ENCODE measurements at places on chromosomes 6 and 20.
A peak's percentile ranks its signal among the peaks of the same experiment; 100 is the strongest.

DNA sequence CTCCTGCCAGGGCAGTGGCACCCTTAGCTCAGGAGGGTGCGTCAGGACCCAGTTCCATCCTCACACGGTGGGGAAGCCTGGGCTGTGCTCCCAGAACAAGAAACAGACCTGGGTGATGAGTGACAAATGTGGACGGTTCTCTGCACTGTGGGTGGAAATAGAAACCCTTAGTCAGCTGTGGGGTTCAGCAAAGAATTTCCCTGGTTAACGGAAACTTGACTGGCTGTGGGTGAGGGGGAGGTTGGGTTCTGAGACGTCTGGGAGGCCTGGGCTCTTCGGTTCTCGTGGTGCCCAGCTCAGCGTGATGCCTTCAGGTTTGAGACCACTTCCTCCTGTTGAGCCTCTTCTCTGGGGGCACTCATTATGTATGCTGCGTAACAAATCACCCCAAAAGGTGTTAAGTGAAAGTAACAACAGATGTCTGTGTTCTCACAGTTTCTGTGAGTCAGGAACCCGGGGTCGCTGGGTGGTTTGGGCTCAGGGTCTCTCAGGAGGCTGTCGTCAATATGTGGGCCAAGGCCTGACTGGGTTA is 53.1 kb upstream of the FAM83D start:
- no peak for DNase-seq

DNA sequence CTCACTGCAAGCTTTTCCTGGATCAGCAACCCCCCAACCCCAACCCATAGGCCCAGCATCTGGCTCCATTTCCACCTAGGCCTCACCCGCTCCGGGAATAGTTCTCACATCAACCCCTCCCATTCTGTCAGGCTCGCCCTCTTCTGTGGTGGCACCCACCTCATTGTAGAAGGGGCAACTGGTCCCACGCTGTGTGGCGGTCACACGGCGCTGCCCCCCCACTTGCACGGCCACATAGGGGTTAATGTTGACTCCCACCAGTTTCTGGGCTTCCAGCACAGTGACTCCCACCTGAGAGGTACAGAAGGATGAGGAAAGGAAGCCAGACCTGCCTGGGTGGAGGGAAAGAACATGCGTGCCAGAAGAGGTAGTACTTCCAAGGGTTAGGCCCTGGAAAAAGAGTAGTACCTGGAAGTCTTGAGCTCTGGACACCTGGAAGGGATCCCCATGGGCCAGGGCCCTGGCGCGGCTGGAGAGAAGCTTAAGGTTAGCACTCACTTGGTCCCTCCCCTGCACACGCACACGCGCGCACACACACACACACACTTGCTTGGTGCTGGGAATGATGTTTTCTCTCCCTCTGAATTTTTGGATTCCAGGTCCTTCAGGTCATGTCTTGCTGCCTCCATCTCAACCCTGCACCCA is 12.7 kb upstream of the SPAG4 start:
- DNase-seq, result no peak

DNA sequence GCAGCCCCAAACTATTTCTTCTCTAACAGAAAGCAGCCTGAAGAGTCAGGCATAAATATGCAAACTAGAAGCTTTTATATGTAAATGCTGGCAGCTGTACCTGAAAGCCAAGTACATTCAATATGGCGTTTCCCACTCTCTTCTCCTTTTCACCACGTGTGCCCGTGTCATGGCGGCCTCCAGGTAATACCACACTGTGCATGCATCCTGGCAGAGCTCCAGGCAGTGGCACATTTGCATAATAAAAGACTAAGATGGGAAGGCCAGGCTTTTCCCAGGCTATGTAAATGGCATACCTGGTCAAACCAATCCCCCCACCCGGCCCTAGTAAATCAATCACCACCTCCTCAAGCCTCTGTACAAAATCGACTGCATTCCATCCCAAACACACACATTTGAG is 120.6 kb downstream of the MMUT start:
- DNase-seq, result no peak

- no peak for DNase-seq
These were observed 81.4 kb downstream of the ANKS1A start for GRCh38 chr6:34970488-34970887.

DNA sequence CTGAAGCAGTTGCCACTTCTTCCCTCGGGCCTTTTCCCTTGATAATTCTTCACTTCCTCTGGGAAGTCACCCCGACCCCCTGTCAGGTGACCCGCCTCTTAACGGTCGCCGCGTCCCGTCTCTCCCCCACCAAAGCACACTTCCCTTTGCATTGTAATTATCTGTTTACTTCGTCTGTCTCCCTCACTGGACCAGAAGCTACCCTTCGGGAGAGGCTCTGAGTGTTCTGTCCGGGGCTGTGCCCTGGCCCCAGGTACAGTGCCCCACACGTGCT is 771 bp upstream of the SNAI1 start:
- no peak for DNase-seq

GRCh38 chr6:34011264-34011663 is 134.6 kb downstream of the GRM4 start:
- DNase-seq, result no peak

DNA sequence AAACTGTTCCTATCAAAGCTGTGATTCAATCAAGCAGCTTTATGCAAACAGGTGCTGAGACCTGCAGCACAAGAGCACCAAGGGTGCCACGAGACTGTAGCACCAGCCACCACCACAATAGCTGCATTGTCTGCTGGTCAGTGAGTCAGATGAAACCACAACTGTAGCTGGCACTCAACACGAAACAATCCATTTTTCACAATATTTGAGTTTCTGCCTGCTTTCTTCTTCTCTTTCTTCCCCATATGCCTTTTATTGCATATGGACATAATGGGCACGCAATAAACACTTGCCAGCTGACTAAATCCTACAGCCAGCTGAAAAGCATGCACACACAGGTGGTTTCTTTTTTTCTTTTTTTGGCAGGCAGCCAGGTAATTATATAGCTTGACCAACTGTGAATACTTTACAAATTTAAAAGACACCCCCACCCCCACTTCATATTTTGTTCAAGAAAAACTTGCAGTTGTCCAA is 16.6 kb downstream of the SLC2A12 start:
- DNase-seq, result peak; percentile 81

DNA sequence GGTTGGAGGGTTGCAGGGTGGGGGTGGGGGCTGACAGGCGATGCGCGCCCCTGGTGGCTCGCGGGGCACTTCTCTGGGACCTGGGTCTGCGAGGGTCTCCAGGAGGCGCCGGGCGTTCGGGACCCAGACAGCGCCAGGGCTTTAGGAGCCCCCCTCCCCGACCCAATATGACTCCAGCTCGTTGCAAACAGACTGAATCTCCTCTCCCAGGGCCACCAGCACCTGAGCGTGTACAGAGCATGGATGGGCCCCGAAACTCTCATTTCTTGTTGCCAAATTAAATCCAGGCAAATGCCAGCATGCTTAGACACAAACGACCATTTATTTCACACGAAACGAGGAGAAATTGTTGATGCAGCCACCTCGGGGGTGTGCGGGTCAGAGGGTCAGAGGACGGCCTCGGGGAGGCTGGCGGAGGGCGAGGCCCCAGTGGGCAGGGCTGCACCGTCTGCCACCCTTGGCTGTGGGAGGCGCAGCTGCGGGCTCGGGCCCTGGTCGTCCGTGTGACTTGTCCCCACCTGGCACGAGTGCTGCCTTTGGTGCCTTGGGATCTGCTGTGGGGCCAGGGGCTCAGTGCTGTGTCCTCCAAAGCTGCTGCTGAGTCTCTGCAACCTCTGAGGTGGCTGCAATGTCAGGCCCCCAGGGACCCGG is 20.9 kb upstream of the GATA5 start:
- peak; percentile 63 for DNase-seq

- DNase-seq, result no peak
These were observed 112.7 kb upstream of the PRL start for GRCh38 chr6:22409486-22409885.

GRCh38 chr6:37347670-37348111 is 6.1 kb upstream of the RNF8 start:
- no peak for DNase-seq

GRCh38 chr20:35627121-35627520 is 11.5 kb downstream of the SPAG4 start:
- no peak for DNase-seq

DNA sequence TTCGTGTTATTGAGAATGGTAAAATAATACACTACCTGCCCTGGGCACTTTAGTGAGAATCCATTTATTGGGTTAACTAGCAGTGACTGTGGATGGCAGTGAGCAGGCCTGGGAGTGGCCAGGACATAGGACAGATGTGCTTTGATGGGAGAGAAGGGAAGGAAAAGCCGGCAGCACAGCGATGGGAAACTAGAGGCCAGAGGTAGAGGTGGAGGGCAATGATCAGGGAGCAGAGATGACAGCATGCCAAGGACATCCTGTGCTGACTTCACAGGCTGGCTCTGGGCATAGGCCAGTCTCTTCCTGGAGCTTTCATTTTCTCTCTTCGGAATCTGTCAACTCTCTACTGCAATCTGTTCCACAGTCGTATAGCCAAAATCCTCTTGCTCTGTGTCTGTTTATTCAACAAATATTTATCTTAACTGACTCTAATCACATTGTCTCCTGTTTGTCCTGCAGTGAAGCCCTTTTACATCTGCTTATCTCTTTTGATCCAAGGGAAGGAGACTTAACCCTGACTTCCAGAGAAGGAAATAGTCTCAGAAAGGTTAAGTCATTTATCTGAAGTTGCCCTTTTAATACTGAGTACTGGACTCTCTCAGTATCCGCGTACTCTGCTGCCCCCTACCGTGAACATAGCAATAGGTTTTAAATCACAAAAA is 18.4 kb upstream of the MMP24 start:
- peak; percentile 73 for DNase-seq

GRCh38 chr6:27830212-27830599 is 82.0 kb downstream of the OR2B2 start:
- no peak for DNase-seq

DNA sequence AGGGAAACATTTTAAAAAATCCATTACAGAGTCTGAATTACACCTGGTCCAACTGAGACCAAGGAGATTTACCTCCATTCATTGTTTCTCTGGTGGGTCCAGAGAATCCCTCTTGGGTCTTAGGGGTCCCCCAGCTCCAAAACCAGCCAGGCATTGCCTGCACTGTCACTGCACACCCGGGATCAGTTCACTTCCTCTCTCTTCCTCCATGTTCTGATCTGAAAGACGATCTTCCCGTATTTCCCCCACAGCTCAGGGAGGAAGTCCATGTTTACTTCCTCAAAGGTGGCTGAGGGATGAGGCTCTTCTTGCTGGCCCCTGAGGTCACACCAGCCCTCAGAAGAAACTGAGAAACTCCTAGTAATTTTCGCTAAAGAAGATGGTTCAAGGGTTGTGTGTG is 159.7 kb downstream of the BMP7 start:
- no peak for DNase-seq

- DNase-seq, result no peak
These were observed 17.5 kb upstream of the CHRNA4 start for GRCh38 chr20:63378626-63379025.

DNA sequence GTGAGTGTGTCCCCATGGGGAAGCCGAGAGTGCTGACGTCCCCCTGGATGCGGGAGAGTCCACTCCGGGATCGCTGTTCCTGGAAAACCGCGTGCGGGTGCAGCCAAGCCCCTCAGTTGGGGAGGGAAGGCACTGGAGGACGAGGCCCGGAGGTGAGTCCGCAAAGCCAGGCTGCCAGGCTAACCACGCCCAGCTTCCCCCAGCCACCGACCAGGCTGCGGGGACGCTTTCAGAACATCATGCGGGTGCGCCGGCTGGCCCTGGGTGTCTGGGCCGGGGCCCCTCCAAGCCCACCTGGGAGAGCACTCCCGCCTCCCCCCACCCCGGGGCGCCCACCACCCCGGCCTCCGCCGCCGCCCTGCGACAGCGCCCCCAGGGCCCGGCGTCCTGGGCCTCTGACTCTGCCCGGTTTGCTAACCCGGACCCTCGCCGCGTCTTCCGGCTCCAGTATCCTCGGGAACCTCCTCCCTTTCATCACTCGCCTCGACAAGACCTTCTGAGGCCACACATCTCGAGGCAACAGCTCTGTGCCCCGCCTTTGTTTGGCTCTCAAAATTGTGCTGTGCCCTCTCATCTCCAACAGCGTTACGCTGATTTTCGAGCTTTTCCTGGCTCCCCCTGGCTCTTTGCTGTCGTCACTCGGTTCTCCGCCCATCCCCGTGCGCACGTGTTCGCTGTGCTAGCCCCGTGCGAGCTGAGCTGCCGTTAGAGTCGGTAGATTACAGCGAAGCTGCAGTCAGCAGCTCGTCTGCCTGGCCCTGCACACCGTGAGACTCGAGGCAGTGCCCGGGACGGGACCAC is 47.1 kb upstream of the ENTPD6 start:
- DNase-seq, result no peak

DNA sequence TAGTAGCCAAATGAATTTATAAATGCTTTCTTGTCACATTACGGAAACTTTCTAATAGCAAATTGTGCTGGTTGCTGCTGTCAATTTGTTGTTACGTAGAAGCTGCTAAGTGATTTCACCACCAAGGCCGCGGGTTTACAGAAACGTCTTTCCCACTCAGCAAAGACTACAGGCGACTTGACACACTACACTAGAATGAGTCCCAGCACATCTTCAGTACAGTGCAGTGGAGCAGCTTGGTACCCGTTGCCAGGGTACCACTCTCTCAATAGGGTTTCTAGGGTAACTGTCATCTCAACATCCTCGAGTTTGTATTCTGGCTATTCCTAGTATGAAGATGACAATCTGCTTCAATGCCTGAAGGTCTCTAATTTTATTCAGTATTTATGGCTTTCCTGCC is 22.7 kb upstream of the ZDHHC14 start:
- DNase-seq, result no peak

- no peak for DNase-seq
These were observed 176.4 kb upstream of the BMP2 start for GRCh38 chr20:6590891-6591637.

DNA sequence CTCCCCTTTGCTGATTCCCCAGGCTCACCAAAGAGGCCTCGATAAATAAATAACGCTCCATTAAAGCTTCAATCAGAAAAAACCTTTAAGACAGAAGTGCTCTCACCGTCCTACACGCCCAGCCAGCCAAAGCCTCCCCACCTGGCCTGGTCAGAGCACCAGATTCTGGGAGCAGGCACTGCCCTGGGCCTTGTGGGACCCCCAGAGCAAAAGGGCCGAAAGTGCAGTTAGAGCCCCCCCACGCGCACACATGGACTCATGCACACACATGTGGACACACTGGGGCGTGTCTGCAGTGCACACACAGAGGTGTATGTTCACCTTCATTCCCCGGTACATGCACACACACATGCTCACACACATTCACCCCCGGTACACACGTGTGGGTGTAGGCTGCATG is 1.9 kb upstream of the NECAB3 start:
- no peak for DNase-seq

- no peak for DNase-seq
These were observed 48.1 kb downstream of the TBC1D7 start for GRCh38 chr6:13280254-13280653.

GRCh38 chr6:20655317-20655716 is 121.1 kb downstream of the CDKAL1 start:
- DNase-seq, result no peak

DNA sequence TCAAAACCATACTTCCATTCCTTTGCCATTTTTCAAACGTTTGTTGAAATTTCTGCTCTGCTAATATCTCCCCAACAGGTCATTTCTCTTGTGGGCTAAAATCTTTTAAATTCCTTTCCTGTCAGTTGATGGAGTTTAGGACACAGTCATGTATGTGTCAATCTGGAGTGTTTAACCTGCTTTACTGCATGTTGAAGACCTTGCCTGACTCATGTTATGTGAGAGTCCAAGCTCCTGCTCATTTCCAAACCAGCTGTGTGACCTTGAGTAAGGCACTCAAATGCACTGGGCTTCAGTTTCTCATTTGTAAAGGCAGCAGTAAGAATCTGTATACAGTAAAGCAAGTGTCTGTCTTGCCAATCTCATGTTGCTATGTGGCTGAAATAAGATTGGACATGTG is 171.9 kb upstream of the SPACA1 start:
- no peak for DNase-seq

All from NCI-H1930 (cell line).